Kidney (tissue), 22 donors: ENCODE measurements at places on chromosomes 12 and 14. TPM values are rescaled to one million over a fixed set of nuclear protein-coding genes. Genes with fewer than 3 reads are reported as not detected.

DNA sequence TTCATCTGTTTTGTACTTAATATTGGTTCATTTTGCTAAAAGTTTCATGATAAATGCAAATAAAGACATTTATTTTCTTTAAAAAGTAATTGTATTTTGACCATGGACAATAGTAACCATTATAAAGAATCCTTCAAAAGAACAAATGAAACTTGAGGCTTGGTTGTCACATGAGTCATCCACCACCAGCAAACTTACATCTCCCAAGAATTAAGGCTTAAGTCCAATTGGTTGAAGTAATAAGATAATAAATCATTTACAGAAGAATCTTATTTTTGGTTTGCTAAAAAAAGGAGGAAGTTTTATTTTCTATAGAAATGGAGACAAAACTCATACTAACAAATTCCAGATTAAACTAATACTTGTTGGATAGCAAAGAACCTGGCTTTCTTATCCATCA, 84.8 kb upstream of the KITLG start:
- no peaks in the 10 kb centered on the region for H3K27me3 ChIP-seq
- no peak overlapping the region for H3K27ac ChIP-seq
- no peaks in the 10 kb centered on the region for H3K4me1 ChIP-seq
- no peak for DNase-seq

DNA sequence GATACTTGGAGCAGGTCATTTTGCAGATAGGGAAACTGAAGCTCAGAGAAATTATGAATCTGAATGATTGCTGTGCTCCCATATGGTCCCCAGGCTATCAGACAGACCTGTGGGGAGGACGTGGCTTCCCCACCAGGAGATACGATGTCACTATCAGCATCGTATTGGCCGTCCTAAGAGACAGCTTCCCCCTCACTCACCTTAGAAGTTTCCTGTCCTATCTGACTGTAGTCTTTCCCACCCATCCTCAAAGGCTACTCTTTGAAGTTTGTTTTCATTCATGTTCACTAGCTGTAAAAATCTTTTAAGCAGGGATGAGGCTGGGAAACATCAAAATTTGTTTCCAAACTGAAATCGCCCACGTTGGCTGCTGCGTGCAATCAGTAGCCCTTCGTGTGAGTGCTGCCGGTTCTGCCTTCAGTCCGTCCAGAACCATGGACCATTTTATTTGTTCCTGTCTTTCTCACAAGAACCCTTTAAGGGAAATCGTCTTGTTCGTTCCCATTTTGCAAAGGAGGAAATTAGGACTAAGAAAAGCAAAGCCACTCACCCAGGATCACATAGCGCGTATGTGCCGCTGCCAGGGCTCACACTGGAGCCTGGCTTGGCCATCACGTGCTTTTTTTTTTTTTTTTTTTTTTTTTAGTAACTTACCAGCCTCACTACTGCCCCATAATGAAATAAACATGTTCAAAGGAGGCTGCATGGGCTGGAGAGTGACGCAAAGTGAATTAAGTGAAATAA, 1.0 kb upstream of the KDM2B start:
- peaks cover 24% of the 10 kb centered on the region for H3K4me1 ChIP-seq
- H3K27me3 ChIP-seq = no peaks in the 10 kb centered on the region
- H3K27ac ChIP-seq = no peak overlapping the region
- no peak for DNase-seq

DNA sequence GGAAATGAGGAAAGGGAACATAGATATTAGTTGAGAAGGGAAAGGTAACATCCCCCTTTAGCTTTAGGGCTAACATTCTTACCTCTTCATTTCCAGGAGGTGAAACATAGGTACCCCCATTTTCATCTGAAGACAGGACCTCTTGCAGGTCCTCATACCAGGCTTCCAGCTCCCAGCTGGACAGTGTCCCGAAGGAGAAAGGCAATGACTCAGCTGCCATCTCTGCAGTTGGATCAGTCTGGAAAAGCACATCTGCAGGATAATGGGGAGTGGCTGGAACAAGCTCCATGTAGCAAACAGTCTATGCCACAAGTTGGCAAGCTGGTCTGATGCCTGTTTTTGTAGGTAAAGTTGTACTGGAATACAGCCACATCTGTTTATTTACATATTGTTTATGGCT, 3.1 kb downstream of the DDIT3 start:
- H3K4me3 ChIP-seq = no peak overlapping the region
- DNase-seq = no peak
- no peaks in the 10 kb centered on the region for H3K27me3 ChIP-seq
- peaks cover 7% of the 10 kb centered on the region for H3K4me1 ChIP-seq

DNA sequence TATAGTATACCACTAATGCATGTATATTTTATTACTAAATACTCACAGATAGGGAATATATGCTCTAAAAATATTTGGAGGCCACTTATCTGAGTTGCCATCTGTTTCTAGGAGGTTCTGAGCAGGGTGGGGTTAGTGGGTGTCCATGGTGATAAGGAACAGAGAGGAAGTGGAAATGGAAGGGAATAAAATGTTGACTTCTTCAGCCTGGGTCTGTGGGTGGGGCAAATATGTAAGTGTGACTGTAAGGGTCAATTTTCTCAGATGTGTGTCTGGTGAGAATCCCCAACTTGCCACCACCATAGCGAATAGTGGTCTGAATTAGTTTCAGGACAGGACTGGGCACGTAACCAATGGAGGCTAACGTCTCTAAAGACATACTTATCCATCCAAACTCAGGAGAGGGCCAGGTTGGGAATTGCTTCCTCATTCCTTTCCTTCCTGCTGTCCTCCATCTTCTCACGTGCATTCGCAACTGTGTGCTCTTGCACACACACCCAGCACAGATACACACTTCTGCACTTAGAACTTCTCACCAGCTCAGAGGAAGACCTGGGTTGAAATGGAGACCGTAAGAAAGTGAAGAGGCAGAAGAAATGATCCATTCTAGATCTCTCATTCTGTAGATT, 54.2 kb upstream of the GZMB start:
- no peak overlapping the region for H3K27ac ChIP-seq
- no peaks in the 10 kb centered on the region for H3K36me3 ChIP-seq
- no peaks in the 10 kb centered on the region for H3K27me3 ChIP-seq
- no peak overlapping the region for H3K4me3 ChIP-seq
- H3K4me1 ChIP-seq = no peaks in the 10 kb centered on the region

GRCh38 chr12:124603100-124603541, 35.7 kb upstream of the NCOR2 start:
- H3K27me3 ChIP-seq = no peaks in the 10 kb centered on the region
- DNase-seq = no peak
- no peaks in the 10 kb centered on the region for H3K36me3 ChIP-seq
- H3K27ac ChIP-seq = no peak overlapping the region
- H3K4me3 ChIP-seq = no peak overlapping the region

GRCh38 chr14:36773558-36773957, 111.9 kb downstream of the PAX9 start:
- H3K27me3 ChIP-seq = no peaks in the 10 kb centered on the region
- no peak for DNase-seq
- H3K36me3 ChIP-seq = no peaks in the 10 kb centered on the region
- H3K4me1 ChIP-seq = no peaks in the 10 kb centered on the region

DNA sequence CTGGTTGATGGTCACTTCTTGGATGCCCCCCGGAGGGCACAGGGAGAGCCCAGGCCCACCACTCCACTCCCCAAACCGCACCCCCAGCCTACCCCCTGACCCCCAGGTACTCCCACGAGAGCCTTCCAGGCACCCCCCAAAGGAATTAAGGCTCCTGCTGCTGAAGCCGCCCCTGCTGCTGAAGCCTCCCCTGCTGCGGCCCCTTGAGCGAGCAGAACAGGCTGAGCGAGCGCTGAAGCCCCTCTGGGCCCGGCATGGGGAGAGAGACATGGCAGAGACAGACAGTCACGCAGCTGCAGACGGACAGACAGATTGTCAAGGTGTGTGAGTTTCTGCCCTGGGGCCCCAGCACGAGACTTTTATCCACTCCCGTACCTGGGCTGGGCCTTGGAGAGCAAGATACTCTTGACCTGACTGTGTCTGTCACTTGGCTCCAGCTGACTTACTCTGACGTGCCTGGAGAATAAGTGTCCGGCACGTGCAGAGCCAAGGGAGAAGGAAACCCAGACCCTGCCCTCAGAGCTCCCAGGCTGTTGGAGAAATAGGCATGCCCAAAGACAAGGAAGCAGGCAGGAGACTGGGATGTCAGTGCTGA, at the start of gene KRT78:
Gene KRT78 (minus strand): TSS at position 334 of the 595 bp plus-strand sequence. CDS start 64 bp downstream, at position 270.
- no peaks in the 10 kb centered on the region for H3K4me1 ChIP-seq
- H3K4me3 ChIP-seq = no peak within 1 kb of the TSS
- H3K36me3 ChIP-seq = no peaks in the 10 kb centered on the region
- H3K27me3 ChIP-seq = no peaks in the 10 kb centered on the region

The GDF3 gene
- polyA plus RNA-seq = 1.6 TPM

The BDKRB2 gene
- 7.4 TPM for polyA plus RNA-seq

The ASCL1 gene
- polyA plus RNA-seq = not detected

The PLEK2 gene
- 11.4 TPM for polyA plus RNA-seq

The COX8C gene
- not detected for polyA plus RNA-seq
